Activated CD8-positive, alpha-beta T cell treated with anti-CD3 and anti-CD28 coated beads for 36 hours (primary cell): ENCODE measurements at places on chromosomes 2 and 18. TPM values are rescaled to one million over a fixed set of nuclear protein-coding genes. Genes with fewer than 3 reads are reported as not detected.

The LRP1B gene
- not detected for total RNA-seq

The MLPH gene
- total RNA-seq = not detected

The ALLC gene
- total RNA-seq = not detected

DNA sequence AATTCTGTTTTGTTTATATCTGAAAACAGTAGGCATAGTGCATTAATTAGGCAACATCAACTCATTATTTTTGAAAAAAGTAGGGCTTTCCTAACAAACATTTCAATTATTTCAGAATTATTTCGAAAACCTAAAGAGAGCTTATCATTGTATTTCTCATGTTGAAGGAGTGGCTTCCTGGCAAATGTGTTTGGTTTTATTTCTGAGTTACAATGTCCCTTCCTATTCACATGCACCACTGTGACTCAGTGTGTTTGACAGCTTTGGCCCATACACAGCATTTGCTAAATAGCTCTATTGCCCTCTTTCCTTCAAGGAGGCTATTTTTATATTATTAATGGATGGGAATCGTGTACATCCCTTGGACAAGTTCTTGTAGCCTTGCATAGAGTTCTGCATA is 205.9 kb downstream of the PTGR3 start:
- no peak for DNase-seq

GRCh38 chr2:105390454-105390853 is 8.4 kb downstream of the FHL2 start:
- no peak for DNase-seq

DNA sequence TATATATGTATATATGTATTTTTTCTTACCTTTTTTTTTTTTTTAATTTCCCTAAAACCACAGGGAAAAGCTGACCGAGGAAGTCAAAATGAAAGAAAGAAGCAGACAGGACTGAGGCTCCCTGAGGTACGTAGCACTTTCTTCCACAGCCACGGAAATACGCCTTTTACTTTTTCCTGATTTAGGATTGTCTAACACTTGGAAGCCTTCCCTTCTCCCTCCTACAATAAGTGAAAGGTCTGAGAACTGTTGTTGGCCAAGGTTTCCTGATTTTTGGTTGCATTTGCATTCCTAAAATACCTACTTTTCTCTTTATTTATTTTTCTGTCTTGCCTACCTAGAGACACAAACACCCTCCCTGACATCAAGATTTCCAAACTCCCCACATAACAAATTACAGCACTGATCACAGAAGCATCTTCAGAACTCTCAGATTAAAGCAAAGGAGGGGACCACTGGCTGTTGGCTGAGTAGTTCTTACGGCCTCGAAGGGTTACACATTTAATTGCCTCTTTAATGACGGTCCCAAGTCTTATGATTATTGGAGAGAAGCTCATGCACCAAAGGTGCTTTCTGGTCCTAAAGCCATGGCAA is 778.5 kb upstream of the FANCL start:
- no peak for DNase-seq

- no peak for DNase-seq
These were observed 103.1 kb downstream of the MCFD2 start for GRCh38 chr2:46812361-46813019.

- DNase-seq = peak; percentile 30
These were observed 58.8 kb upstream of the ANKRD44 start for GRCh38 chr2:197369228-197369932.

- DNase-seq = no peak
These were observed 62.8 kb upstream of the SLC39A10 start for GRCh38 chr2:195594248-195594647.

DNA sequence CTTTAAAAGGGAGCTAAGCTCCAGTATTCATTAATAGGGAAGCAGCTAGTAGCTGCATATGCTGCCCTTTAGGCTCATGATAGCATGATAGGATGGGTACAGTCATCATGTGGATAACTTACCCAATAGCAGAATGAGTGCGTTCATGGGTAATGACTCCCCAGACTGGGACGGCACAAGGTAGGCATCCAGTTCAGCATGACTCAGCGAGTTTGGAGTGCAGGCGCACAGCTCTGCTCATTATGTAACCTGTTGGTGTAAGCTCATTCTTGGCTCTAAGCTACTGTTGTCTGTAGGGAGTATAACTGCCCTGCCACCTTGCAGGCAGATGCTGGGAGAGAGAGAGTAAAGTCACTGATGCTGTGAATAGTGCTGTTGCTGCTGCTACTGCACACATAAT is 209.2 kb upstream of the SYT4 start:
- peak; percentile 2 for DNase-seq
